ENCODE measurements at places on chromosomes 4 and X.

DNA sequence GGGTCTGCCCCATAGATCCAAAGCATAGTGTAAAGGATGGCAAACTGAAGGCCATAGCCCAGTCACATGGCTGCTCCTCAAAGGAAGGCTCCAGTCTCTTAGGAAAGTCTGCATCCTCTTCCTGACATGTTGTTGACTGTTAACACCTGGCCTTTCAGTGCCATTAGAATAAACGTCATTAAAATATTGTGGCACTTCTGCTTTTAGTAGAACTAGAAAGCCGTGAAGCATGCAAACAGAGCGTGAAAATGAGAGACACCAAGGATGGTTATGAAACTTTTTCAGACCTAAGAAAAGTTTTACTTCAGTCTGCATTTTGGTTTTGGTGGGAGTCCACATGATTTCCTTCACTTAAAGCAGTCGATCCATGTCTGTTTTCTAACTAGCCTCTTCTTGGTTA is 41.1 kb upstream of the AFF2 start:
- no peak for DNase-seq

DNA sequence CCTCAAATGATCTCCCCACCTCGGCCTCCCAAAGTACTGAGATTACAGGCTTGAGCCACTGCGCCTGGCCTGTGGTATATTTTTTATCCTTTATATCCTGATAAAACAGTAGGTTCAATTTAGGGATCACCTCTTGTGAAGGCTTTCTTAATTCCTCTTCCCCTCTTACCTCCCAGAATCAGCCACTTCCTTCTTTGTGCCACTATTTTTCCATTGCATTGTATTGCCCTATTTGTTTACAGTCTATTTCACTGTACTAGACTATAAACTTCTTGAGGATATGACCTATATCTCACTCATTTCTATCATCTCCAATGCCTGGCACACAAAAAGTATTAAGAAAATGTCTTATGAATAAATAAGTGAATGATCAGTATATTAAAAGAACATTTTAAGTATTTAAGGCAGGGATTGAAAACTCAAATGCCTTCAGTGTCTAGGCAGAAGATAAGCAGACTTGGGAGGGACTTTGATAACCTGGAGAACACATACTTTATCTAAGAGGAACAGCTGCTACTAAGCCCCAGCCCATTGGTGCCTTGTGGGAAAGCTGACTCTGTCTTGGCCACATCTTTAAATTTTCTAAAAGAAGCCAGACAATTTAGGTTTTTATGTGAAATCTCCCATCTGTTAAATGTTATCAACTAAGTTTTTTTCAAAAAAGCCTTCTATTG is 82.3 kb upstream of the OGT start:
- DNase-seq: no peak

- no peak for DNase-seq
Observed at GRCh38 chr4:86100539-86101215, 259.2 kb downstream of the MAPK10 start.

- DNase-seq: no peak
Observed at GRCh38 chr4:56701644-56702043, 20.5 kb upstream of the HOPX start.

GRCh38 chrX:14013054-14013453 is 16.6 kb downstream of the GEMIN8 start:
- DNase-seq: no peak

- no peak for DNase-seq
Observed at GRCh38 chrX:136170139-136170800, 22.9 kb downstream of the FHL1 start.

DNA sequence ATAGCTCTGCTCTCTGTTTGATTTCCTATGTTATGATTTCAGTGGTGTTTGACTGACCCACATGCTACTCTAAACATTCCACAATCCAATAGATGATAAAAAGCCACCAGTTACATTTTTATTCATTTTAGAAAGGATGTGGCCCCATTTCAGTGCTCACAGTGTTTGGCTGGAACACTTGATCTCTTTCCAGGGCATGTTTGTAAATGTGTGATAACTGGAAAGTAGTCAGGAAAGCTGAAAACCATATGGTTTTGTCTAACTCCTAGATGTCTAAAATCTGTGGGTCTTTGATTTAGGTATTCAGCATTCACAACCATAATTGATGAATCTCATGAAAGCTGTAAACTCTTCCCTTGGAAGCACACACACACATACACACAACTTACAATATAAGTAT is 904.9 kb upstream of the AGA start:
- DNase-seq: no peak

DNA sequence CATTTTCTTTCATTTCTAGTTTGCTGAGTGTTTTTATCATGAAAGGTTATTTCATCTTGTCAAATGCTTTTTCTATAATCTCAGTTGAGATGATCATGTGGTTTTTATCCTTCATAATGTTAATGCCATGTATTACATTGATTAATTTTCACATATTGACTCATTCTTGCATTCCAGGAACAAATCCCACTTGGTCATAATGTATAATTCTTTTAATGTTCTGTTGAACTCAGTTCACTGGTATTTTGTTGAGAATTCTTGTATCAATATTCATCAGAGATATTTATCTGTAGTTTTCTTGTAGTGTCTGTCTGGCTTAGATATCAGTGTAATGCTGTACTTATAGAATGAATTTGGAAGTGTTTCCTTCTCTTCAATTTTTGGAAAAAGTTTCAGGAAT is 16.7 kb upstream of the LHFPL1 start:
- DNase-seq: no peak

DNA sequence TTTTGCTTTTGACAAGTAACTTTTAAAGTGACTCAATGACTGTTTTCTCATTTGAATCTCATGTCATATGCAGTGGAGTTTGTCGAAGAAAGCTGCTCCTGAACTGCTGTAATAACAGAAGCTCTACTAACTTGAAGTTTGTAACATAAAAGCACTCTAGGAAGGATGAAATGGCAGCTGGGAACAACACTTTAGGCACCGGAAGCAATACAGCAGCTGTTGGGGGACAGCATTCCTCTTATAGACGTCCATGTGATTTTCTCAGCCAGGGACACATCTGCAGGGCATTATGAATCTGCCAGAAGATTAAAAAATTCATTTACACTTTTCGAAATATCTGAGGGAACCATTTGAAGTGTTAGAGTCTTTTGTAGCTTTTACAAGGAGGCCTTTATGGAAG is 1035.8 kb downstream of the ADGRL3 start:
- DNase-seq: no peak

DNA sequence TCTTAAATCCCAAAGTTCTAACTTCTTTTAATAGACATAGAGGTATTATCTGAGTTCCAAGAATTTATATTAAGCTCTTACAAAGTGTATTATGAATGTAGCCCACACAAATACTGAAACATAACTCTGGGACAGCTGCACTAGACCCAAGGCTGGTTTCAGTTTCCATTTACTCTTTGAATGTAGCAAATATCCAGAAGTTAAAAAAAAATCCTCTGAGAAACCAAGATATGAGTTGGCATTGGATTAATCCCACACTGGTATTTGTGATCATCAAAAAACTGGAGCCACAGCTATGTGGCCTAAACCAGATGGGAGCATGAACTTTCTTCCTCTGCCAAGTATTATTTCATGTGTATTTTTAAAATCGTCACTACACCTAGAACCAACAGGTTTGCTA is 23.6 kb upstream of the SMPX start:
- DNase-seq: no peak

DNA sequence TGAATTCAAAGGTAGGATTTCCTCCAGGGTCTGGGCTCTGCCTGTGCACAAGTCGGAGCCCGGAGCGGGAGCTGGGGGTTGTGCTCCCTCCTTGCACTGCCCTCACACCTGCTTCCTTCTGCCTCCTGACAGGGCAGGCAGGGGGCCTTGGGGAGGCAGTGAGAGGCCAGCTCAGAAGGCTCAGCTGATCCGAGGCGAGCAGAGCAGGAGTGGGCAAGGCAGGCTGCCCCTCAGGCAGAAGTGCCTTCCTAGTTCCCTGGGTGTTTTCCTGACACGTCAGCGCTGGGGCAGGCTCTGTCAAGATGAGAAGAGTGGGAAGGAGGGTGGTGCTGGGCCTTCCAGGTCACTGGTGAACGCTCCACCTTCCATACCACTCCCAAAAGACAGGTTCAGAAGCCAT is 5.5 kb upstream of the IRAK1 start:
- no peak for DNase-seq

DNA sequence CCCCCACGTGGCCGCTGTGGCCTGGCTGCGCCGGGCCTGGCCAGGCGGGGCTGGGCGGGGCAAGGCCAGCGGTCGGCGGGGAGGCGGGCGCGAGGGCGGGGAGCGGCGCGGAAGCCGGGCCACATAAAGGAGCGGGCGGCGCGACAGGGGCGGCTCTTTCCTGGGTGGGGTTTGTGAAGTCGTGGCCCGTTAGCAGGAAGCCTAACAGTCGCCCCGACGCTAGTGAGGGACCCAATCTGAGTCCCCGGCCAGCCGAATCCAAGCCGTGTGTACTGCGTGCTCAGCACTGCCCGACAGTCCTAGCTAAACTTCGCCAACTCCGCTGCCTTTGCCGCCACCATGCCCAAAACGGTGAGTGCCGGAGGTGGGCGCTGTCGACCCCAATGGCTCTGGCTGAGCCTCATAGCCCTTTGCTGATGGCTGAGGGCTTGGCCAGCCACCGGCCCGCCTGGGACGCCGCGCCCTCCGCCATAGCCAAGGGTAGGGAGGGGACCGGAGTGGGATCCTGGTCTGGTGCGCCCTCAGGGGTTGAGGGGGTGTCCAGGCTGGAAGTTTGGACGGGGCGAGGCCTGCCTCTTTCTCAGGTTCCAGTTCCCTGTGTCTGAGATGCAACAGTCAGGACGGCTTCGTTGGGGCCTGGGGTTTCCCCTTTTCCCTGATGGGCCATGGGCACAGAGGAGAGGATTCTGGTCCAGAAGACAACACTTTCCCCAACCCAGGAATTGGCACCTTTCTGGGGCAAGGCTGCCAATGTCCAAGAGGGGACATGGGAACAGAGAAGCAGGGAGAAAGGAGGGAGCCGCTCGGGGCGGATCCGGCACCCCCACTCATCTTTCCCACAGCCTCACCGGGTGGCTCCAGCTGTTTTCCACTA is at the start of gene MSN:
Gene MSN (plus strand): TSS at position 152 of the 874 bp plus-strand sequence. CDS start 188 bp downstream, at position 340.
- DNase-seq: no peak

DNA sequence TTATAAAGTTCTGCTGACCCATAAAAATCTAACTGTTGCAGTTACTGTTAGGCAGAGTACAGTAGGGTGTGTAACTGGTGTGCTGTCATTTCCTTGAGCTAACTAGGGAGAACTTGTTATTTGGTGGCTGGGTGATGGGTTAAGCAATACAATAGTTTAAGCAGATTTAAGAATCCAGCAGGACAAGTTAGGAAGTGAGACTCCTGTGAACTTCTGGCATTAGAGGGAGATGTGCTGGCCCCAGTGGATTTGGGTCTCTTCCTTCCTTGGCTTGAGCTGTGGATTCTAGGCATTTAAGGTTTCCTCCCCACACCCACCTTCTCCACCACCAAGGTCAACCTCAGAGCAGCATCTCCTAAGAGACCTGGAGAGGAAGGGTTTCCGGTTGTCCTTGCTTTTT is 70.5 kb downstream of the CLCN5 start:
- DNase-seq: no peak

GRCh38 chr4:175874306-175874705 is 62.2 kb upstream of the GPM6A start:
- DNase-seq: no peak

- no peak for DNase-seq
Observed at GRCh38 chr4:72344418-72344817, 224.6 kb downstream of the ADAMTS3 start.

- DNase-seq: no peak
Observed at GRCh38 chrX:54413753-54414152, 26.5 kb upstream of the TSR2 start.

DNA sequence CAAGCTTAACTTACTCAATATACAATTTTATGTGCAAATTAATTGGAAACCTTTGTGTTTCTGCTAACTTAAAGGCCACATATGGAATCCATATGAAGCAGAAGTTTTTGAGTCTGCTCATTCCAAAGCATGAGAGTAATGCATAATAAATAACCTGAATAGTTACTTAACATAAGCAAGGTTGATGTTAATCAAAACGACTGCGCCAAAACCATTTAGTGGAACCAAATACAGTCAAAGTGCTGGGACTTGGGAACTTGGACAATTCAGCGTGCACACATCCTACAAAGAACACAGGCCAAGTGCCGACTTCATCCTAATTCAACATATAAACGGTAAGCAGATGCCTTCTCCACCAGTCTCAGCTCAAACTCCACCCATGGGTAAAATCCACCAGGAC is 17.0 kb downstream of the TSPAN5 start:
- DNase-seq: no peak

GRCh38 chrX:153767674-153768055 is 3.6 kb downstream of the PLXNB3 start:
- no peak for DNase-seq

DNA sequence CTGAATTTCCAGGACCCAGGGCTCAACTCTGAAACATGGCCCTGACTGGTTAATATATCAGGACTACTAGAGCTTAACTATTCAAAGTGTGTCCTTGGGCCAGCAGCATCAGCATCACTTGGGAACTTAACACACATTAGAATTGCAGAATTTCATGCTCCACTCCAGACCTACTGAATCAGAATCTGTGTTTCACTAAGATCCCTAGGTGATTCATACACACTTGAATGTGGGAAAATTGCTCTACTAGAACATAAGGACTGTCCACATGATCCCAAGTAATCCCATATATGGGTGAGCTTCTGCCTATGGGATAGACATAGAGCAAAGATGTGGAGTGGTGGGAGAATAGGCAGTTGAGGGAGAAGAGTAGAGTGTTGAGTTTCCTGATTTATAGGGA is 192.5 kb upstream of the CLNK start:
- DNase-seq: no peak

DNA sequence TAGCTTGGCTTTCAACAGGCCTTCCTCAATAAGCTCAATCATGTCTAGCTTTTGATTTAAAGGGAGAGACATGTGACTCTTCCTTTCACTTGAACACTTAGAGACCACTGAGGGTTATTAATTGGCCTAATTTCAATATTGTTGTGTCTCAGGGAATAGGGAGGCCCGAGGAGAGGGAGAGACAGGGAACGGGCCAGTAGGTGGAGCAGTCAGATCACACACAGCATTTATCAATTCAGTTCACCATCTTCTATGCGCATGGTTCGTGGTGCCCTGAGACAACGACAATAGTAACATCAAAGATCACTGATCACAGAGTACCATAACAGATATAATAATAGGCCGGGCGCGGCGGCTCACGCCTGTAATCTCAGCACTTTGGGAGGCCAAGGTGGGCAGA is 17.8 kb downstream of the ZNF81 start:
- no peak for DNase-seq

GRCh38 chr4:103074744-103075434 is 1.7 kb downstream of the SLC9B2 start:
- no peak for DNase-seq

GRCh38 chr4:86319390-86319789 is 40.5 kb downstream of the MAPK10 start:
- DNase-seq: no peak

- DNase-seq: peak; percentile 39
Observed at GRCh38 chrX:64205441-64205734, at the start of gene AMER1. Gene AMER1 (minus strand): TSS chrX:64205708. CDS start chrX:64193286, 12,422 bp downstream.

GRCh38 chr4:38463268-38463958 is 200.6 kb upstream of the KLF3 start:
- DNase-seq: no peak

GRCh38 chrX:39327255-39327654 is 526.0 kb downstream of the MID1IP1 start:
- DNase-seq: peak; percentile 13
